ENCODE measurements at places on chromosomes 2 and 18. TPM values are rescaled to one million over a fixed set of nuclear protein-coding genes. Genes with fewer than 3 reads are reported as not detected.

AGXT gene
- total RNA-seq: not detected

GRCh38 chr2:133120310-133120709 lies 448.0 kb downstream of the NCKAP5 start:
- H3K27ac ChIP-seq: no peak overlapping the region
- no peak overlapping the region for H3K4me3 ChIP-seq
- H3K4me1 ChIP-seq: no peaks in the 10 kb centered on the region
- H3K27me3 ChIP-seq: no peaks in the 10 kb centered on the region
- no peak for DNase-seq
- H3K36me3 ChIP-seq: no peaks in the 10 kb centered on the region

DSG1 gene
- total RNA-seq: not detected

- DNase-seq: no peak
- no peak overlapping the region for H3K4me3 ChIP-seq
- no peaks in the 10 kb centered on the region for H3K4me1 ChIP-seq
- no peaks in the 10 kb centered on the region for H3K27me3 ChIP-seq
- no peak overlapping the region for H3K27ac ChIP-seq
Measured at GRCh38 chr2:241334813-241335212, 19.1 kb downstream of the SEPTIN2 start.

GRCh38 chr2:66426244-66427111 lies 8.4 kb upstream of the MEIS1 start:
- no peaks in the 10 kb centered on the region for H3K4me1 ChIP-seq
- no peak overlapping the region for H3K4me3 ChIP-seq
- no peaks in the 10 kb centered on the region for H3K36me3 ChIP-seq
- no peak for DNase-seq

GRCh38 chr18:62157843-62158242 lies 29.0 kb downstream of the PIGN start:
- H3K27ac ChIP-seq: no peak overlapping the region
- no peak overlapping the region for H3K4me3 ChIP-seq
- H3K36me3 ChIP-seq: 0 out of 2 replicates have a peak, but pooled peaks cover 4% of the 10 kb centered on the region
- H3K4me1 ChIP-seq: no peaks in the 10 kb centered on the region

TUBA4B gene
- not detected for total RNA-seq

RGPD3 gene
- not detected for total RNA-seq

LHCGR gene
- total RNA-seq: not detected

- no peak for DNase-seq
- H3K27ac ChIP-seq: no peak overlapping the region
- no peaks in the 10 kb centered on the region for H3K27me3 ChIP-seq
Measured at GRCh38 chr2:140604788-140605187, 1526.0 kb downstream of the LRP1B start.

DNA sequence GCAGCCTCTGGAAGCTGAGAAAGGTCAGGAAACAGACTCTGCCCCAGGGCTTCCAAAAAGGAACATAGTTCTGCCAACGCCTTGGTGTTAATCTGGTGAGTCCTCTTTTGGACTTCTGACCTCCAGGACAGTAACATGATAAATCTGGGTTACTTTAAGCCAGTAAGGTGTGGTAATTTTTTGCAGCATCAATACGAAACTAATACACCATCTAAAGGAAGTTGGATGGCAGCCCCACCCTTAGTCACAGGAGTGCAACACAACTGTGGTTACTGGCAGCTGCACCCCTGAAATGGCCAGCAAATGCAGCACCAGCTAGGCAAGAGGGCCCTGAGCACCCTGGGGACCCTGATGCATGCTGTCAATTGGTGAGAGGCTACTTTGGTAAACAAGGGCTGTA lies 25.8 kb downstream of the CREG2 start:
- H3K36me3 ChIP-seq: no peaks in the 10 kb centered on the region
- no peak overlapping the region for H3K4me3 ChIP-seq
- H3K27ac ChIP-seq: peak overlapping the region; percentile 88
- H3K27me3 ChIP-seq: no peaks in the 10 kb centered on the region
- H3K4me1 ChIP-seq: peaks cover 58% of the 10 kb centered on the region

DNA sequence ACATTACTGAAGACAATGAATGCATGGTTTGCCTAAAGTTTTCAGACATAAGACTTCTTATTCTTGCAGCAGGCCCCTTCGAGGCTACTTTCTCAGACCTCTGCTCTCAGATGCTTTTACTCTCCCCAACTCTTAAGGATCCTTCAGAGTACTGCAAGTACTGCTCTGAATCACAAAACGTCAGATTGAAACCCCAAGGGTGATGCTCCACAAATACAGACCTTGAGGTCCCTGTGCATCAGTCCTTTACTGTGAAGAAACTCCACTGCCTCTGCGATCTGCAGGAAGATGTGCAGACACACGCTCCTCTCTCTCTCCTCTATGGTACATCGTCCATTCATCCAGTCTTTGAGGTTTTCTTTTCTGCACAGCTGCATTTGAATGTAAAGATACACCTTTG lies 52.8 kb downstream of the EIF2AK3 start:
- no peak for DNase-seq
- H3K36me3 ChIP-seq: peaks cover 14% of the 10 kb centered on the region
- H3K27me3 ChIP-seq: no peaks in the 10 kb centered on the region
- no peak overlapping the region for H3K4me3 ChIP-seq
- H3K27ac ChIP-seq: no peak overlapping the region

GRCh38 chr18:46431522-46432171 lies 225.4 kb downstream of the LOXHD1 start:
- no peak overlapping the region for H3K4me3 ChIP-seq
- no peaks in the 10 kb centered on the region for H3K4me1 ChIP-seq
- DNase-seq: no peak
- H3K36me3 ChIP-seq: peaks cover 7% of the 10 kb centered on the region
- no peaks in the 10 kb centered on the region for H3K27me3 ChIP-seq
- no peak overlapping the region for H3K27ac ChIP-seq

GRCh38 chr2:157857881-157858280 lies 18.2 kb downstream of the ACVR1 start:
- peak; percentile 48 for DNase-seq
- peak overlapping the region; percentile 34 for H3K27ac ChIP-seq
- 0 out of 2 replicates have a peak, but pooled peaks cover 4% of the 10 kb centered on the region for H3K4me1 ChIP-seq
- no peak overlapping the region for H3K4me3 ChIP-seq
- H3K36me3 ChIP-seq: no peaks in the 10 kb centered on the region

DNA sequence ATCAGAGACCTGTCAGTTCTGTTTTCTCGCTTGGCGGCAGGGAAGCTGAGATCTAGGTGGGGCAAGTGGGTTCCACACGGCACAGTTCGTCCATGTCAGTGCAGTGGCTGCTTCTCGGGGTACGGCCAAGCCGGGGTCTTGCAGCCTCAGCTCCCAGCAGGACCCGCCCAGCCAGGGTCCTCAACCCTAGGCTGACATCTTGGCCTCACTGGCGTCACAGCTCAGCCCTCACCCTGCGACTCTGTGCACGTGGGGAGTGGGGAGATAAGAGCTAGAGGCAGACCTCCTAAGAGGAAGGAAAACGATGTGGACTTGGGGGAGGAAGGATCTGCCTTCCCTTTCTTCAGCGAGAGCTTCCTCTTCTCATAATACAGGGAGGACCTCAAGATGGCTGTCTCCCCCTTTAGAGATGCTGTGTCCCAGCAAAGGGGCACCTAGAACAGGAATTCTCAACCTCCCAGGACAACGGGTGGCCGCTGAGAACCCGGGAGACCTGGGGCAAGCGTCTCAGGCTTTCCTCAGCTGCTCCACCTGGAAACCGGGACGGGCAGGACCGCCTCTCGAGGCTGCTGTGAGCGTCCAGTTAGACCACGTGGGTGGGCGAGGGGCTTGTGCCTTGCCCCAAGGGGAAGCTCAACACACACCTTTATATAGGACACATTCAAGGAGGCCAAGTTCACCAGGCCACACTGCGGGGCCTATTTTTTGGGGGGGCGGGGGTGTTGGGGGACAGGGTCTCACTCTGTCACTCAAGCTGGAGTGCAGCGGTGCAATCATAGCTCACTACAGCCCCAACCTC lies 23.5 kb upstream of the KLF11 start:
- H3K27ac ChIP-seq: no peak overlapping the region
- DNase-seq: no peak
- no peak overlapping the region for H3K4me3 ChIP-seq
- H3K27me3 ChIP-seq: no peaks in the 10 kb centered on the region
- no peaks in the 10 kb centered on the region for H3K4me1 ChIP-seq
- H3K36me3 ChIP-seq: no peaks in the 10 kb centered on the region

GRCh38 chr2:191813943-191814342 lies 32.9 kb downstream of the CAVIN2 start:
- H3K27ac ChIP-seq: no peak overlapping the region
- H3K27me3 ChIP-seq: no peaks in the 10 kb centered on the region

DNA sequence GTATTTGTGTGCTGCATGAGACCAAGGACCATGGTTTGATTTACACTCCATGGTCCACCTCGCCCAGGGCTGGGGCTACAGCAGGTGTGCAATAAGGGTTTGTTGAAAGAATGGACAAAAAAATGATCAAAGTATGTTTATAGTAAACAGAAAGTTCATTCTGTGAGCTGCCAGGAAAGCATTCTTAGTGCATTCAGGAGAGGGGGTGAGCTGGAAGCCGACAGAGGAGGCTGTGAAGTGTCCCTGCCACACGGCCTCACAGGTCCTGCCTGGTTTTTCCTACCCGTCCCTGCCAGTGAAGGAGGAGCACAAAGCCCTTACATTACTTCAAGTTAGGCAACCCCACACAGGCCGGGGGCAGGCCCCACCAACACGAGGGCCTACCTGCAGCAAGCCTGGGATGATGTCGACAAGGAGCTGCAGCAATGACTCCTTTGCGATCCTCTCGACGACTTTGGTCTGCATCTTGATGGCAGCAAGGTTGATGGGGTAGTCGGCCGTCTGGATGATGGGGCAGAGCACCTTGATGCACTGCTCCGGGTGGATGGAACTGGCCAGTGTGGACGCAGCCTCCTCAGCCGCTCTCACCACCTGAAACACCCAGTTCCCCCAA lies 63.2 kb upstream of the TFCP2L1 start:
- H3K27me3 ChIP-seq: no peaks in the 10 kb centered on the region
- peaks cover 22% of the 10 kb centered on the region for H3K36me3 ChIP-seq
- no peaks in the 10 kb centered on the region for H3K4me1 ChIP-seq
- no peak overlapping the region for H3K27ac ChIP-seq
- no peak for DNase-seq

- no peak overlapping the region for H3K4me3 ChIP-seq
- DNase-seq: peak; percentile 3
- no peak overlapping the region for H3K27ac ChIP-seq
- no peaks in the 10 kb centered on the region for H3K36me3 ChIP-seq
Measured at GRCh38 chr18:61569176-61569892, 236.1 kb downstream of the CDH20 start.

DTNB gene
- total RNA-seq: 51.9 TPM

NXPH2 gene
- total RNA-seq: not detected

DNA sequence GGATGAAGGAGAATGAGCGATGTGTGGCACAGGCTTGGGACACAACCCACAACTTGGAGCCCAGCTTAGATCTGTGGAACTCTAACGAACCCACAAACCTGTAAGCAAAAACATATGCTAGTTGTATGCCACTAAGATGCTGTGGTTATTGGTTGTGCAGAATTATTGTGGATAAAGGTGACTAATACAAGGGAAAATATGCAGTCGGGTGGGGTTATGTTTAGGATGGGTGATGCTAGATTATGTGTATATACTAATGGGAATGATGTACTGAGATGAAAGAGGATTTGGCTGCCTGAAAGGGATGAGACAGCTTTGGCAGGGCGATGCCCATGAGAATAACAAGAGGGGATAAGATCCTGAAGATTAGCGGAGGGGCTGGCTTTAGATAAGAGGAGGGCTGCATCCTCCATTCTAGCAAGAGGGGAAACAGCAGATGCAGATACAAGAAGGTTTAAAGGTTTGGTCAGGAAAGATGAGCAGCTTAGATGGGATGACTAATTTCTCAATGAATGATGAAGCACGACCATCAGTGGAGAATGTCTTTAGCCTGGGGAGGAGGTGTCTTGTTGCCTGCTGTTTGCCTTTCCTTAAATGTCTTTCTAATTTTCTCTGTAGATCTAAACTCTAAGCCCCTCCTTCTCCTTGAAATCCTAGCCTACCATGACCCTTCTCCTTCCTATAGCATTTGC lies 49.6 kb downstream of the GALNT14 start:
- no peak overlapping the region for H3K4me3 ChIP-seq
- H3K27me3 ChIP-seq: no peaks in the 10 kb centered on the region
- no peak for DNase-seq
- H3K4me1 ChIP-seq: peaks cover 7% of the 10 kb centered on the region

DNA sequence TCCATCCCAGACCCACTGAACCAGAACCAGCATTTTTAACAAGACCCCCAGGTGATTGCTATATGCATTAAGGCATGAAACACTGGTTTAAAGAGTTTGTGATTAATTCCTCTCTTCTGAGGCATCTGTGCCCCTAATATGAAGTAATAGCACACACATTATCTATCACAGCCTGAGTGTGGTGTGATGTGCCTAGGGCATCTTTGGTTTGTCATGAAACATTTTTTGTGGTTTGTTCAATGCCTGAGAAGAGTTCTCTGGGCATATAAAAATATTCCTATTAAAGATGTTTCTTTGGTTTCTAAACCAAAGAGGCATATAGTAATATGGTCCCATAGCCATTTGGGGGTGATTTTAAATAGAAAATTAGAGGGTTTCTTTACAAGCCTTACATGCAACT lies 221.7 kb upstream of the SPOPL start:
- no peak overlapping the region for H3K27ac ChIP-seq
- H3K4me1 ChIP-seq: peaks cover 21% of the 10 kb centered on the region
- H3K4me3 ChIP-seq: no peak overlapping the region
- H3K36me3 ChIP-seq: no peaks in the 10 kb centered on the region
- no peak for DNase-seq
- no peaks in the 10 kb centered on the region for H3K27me3 ChIP-seq

DNA sequence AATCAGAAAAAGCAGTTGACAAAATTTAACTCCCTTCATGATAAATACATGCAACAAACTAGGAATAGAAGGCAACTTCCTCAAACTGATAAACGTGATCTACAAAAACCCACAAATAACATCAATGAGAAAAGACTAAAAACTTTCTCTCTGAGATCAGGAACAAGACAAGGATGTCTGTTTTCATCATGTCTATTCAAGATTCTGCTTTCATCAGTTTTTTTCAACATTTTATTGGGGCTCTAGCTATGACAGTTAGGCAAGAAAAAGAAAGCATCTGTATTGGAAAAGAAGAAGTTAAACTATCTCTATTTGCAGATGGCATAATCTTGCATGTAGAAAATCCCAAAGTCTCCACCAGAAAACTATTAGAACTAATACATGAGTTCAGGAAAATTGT lies 12.3 kb upstream of the CHST10 start:
- H3K4me1 ChIP-seq: no peaks in the 10 kb centered on the region
- H3K36me3 ChIP-seq: no peaks in the 10 kb centered on the region
- no peak overlapping the region for H3K4me3 ChIP-seq

GRCh38 chr2:241680827-241681599 lies 5.6 kb downstream of the DTYMK start:
- peaks cover 12% of the 10 kb centered on the region for H3K4me1 ChIP-seq
- no peak overlapping the region for H3K4me3 ChIP-seq
- H3K27ac ChIP-seq: no peak overlapping the region

IMPACT gene
- 29.0 TPM for total RNA-seq

Measured in PC-9 (cell line).